ENCODE measurements at places on chromosomes 13 and 19.

GRCh38 chr19:4609878-4610511 is 29.3 kb upstream of the TNFAIP8L1 start:
- DNase-seq = no peak

GRCh38 chr13:85541476-85541875 is 257.7 kb downstream of the SLITRK6 start:
- no peak for DNase-seq

GRCh38 chr19:1093811-1094553 is 1.2 kb downstream of the POLR2E start:
- DNase-seq = no peak

DNA sequence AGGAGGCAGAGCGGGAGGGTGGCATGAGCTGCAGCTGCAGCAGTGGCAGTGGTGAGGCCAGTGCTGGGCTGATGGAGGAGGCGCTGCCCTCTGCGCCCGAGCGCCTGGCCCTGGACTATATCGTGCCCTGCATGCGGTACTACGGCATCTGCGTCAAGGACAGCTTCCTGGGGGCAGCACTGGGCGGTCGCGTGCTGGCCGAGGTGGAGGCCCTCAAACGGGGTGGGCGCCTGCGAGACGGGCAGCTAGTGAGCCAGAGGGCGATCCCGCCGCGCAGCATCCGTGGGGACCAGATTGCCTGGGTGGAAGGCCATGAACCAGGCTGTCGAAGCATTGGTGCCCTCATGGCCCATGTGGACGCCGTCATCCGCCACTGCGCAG is 2.0 kb downstream of the EGLN2 start:
- DNase-seq = no peak

Data from GM10248 (cell line).